SK-N-SH (cell line): ENCODE measurements at places on chromosomes 2 and 18.
A peak's percentile ranks its signal among the peaks of the same experiment; 100 is the strongest.

DNA sequence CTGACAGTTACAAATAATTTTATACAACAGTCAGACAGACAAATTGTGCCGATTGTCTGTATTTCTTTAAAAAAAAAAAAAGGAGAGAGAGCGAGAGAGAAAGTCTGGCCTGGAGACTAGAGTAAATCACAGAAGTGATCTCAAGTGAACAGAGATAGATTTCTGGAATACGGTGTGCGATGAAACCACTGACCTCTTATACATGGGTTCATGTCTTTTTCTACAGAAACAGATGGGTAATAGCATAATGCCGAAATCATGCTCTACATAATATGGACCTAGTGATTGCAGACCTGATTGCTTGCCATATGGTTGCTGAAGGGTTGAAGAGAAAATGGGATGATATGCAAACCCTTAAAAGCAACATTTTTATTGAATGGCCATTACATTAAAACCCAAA, 403.3 kb upstream of the FANCL start:
- DNase-seq, result no peak

GRCh38 chr18:8433323-8433722, 175.9 kb upstream of the RAB12 start:
- DNase-seq, result no peak

- DNase-seq, result peak; percentile 15
Measured at GRCh38 chr2:122236152-122236874, 480.9 kb downstream of the TSN start.

- DNase-seq, result no peak
Measured at GRCh38 chr2:147644491-147644890, 200.3 kb upstream of the ACVR2A start.

DNA sequence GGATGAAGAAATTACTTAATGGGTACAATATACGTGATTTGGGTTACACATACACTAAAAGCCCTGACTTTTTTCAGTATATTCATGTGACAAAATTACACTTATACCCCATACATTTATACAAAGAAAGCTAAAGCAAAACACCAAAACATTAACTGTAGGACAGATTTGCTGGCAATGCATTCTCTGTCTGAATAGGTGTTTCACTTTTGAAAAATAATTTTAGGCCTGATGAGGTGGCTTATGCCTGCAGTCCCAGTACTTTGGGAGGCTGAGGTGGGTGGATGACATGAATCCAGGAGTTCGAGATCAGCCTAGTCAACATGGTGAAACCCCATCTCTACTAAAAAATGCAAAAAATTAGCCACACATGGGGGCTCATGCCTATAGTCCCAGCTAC, 301.5 kb upstream of the FAM98A start:
- no peak for DNase-seq

GRCh38 chr18:71807586-71807985, 736.6 kb downstream of the CBLN2 start:
- no peak for DNase-seq

GRCh38 chr2:20089715-20090464, 38.5 kb upstream of the LAPTM4A start:
- no peak for DNase-seq

- no peak for DNase-seq
Measured at GRCh38 chr2:150806336-150806735, 318.9 kb upstream of the RND3 start.

DNA sequence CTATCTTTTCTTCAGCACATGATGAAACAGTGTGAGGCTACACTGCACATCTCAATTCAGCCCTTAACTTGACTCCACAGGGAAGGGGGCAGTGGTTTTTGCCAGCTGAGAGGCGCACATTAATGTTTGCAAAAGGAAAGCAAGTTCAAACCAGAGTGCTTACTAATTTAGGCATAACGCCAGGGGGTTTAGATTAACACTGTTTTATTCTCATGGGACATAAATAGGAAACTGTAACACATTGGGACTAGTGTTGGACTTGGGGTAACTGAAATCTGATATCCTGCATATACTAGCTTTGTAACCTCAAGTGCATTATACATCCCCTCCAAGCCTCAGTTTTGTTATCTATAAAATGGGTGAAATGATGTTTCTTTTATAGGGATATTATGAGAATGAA, 821.2 kb upstream of the ID2 start:
- DNase-seq, result no peak

DNA sequence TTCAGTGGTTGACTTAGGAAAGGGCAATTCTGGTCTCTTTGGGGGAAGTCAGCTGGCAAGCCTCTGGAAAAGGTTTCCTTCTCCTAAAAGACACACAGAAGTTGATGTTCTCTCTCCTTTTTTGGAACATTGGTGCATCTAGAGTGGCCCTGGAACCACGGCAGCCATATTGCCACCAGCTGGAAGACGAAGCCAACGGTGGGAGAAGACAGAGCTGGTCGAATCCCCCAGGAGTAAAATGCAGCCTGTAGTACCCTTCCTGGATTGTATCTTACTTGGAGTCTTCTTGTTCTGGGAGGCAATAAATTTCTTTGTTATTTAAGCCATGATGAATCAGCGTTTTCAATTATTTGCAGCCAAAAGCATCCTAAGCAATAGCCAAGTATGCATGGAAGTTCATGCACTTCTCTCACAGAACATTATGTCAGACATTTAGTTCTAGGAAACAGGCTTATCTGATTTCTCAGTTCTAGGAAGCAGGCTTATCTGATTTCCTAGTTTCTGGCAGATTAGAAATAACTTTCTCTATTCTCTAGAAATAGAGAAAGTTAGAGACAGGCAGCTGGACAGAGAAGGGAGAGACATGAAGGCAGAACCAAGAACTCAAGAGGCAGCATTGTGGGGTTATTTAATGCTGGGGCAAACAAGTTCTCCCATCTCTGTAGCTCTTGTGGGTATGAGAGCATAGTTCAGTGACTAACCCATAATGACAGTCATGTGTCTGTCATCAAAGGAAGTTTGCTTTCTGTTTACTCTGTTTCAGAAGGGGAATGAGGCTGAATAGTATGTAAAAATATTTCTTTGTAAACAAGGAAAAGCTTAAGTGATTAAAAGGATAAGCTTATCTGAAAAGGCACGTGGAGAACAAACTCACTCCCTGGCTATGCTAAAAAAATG, 40.5 kb upstream of the NABP1 start:
- no peak for DNase-seq

DNA sequence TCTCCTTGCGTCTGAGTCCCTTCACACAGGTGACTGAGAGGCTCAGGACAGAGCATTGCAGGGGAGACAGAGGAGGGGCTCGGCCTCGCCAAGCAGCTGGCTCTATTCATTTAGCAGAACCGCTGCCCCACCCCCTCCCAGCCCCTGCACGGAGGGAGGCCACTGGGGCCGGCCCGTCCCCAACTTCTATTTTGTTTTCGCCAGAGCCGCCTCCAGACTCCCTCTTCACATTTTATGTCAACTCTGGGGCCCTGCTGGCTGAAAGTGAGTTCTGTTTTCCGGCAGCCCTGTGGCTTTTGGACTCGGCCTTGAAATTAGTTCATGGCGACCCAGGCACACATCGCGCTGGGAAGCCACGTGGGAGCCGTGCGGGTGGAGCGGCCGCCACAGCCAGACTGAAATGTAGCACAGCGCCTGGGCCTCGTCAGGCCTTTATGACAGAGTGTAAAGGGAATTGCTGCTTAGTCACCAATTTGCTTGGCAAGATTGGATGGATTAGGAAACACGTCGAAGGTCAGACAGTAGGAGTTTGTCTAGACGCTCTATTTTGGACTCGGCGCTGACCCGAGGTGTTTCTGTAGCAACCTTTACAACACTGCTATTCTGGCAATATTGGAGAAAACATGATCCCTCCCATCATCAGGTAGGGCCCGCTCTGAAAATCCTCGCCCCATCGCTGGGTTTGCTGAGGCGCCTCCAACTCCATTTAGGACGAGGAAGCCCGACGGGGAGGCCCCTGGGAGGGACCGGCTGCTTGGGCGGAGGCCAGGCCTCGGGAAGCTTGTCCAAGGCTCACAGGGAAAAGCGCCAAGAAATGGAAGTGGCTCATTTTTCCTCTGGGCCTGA, 90.7 kb upstream of the CTDP1 start:
- DNase-seq, result no peak

GRCh38 chr2:24492421-24493279, 1.6 kb downstream of the NCOA1 start:
- no peak for DNase-seq

GRCh38 chr2:74137651-74138599, 9.8 kb downstream of the BOLA3 start:
- no peak for DNase-seq

- no peak for DNase-seq
Measured at GRCh38 chr2:236646871-236647270, 77.2 kb downstream of the ACKR3 start.

- no peak for DNase-seq
Measured at GRCh38 chr2:120502761-120503160, 156.8 kb downstream of the INHBB start.
